Neural progenitor cell (in vitro differentiated cells): ENCODE measurements at places on chromosomes 2 and 18.

- H3K27me3 ChIP-seq = no peaks in the 10 kb centered on the region
- no peak overlapping the region for H3K27ac ChIP-seq
- H3K36me3 ChIP-seq = no peaks in the 10 kb centered on the region
- no peaks in the 10 kb centered on the region for H3K4me1 ChIP-seq
- H3K4me3 ChIP-seq = no peak overlapping the region
These were observed 68.7 kb upstream of the ALK start for GRCh38 chr2:29990129-29990528.

- no peak overlapping the region for H3K27ac ChIP-seq
- H3K36me3 ChIP-seq = no peaks in the 10 kb centered on the region
- H3K4me1 ChIP-seq = peaks cover 8% of the 10 kb centered on the region
- DNase-seq = no peak
These were observed 20.9 kb downstream of the SOX11 start for GRCh38 chr2:5713101-5713500.

DNA sequence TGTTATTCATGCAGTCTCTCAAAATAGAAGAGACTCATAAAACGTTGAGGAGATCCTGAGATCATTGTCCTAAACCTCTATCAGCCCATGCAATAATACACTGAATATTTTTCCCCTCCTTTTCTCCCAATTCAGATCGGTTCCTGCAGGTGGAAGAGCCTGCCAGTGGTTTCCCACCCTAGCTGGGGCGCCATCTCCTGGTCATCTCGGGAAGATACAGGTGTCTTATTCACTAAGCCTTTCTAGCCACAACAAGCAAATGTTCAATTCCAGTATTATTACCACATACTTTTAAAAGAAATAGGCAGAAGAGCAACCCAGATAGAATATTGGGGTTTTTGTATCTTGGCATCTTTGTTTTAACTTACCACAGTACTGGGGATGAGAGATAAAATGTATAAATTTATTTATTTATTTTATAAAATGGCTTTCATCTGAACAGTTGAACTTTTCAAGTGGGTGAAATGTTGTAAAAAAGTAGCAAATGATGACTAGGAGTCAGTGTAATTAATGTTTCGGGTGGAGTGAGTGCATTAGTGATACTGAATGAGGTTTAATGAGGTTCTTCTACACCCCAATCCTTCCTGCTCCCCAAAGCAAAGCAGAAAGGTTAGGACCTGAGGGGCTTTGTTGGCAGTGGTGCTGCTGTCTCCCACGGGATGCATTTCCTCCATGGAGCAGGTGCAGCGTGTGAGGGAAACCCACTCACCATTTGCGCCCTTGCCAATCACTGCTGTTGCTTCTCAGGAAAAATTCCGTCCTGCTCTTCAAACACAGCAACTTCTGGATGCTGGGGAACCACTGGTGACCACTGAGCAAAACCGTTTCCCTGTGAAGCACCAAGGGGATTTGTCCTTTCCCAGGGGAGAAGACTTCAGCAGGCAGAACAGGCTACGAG is 147.1 kb upstream of the FHL2 start:
- H3K4me3 ChIP-seq = no peak overlapping the region
- H3K36me3 ChIP-seq = no peaks in the 10 kb centered on the region
- no peak overlapping the region for H3K27ac ChIP-seq
- H3K27me3 ChIP-seq = no peaks in the 10 kb centered on the region
- H3K4me1 ChIP-seq = no peaks in the 10 kb centered on the region

- no peak overlapping the region for H3K27ac ChIP-seq
- DNase-seq = no peak
- peaks cover 23% of the 10 kb centered on the region for H3K27me3 ChIP-seq
- no peaks in the 10 kb centered on the region for H3K36me3 ChIP-seq
- no peak overlapping the region for H3K4me3 ChIP-seq
These were observed 17.6 kb downstream of the DHRS9 start for GRCh38 chr2:169086893-169087467.
